ENCODE measurements at places on chromosomes 2 and 18. TPM values are rescaled to one million over a fixed set of nuclear protein-coding genes. Genes with fewer than 3 reads are reported as not detected.

The ERFE gene
- 0.98 TPM for total RNA-seq

The CACNB4 gene
- 17.7 TPM for total RNA-seq

The AQP12A gene
- total RNA-seq: not detected

The GPR55 gene
- total RNA-seq: 0.44 TPM

The ALPP gene
- not detected for total RNA-seq

The HOXD4 gene
- 1.9 TPM for total RNA-seq

The CD8B2 gene
- total RNA-seq: not detected

The REEP1 gene
- 1.3 TPM for total RNA-seq

The NYAP2 gene
- 0.15 TPM for total RNA-seq

The CRYGC gene
- total RNA-seq: not detected

The IER3IP1 gene
- total RNA-seq: 10.4 TPM

The ITPRIPL1 gene
- 6.9 TPM for total RNA-seq

The SNED1 gene
- 46.9 TPM for total RNA-seq

The PHOSPHO2 gene
- total RNA-seq: 16.2 TPM

The CDH2 gene
- 0.33 TPM for total RNA-seq

The CKAP2L gene
- total RNA-seq: 0.96 TPM

The ST6GAL2 gene
- total RNA-seq: not detected

The RHOB gene
- total RNA-seq: 772 TPM

The MYO3B gene
- total RNA-seq: 0.16 TPM

The HOXD10 gene
- 1.6 TPM for total RNA-seq

The MTA3 gene
- total RNA-seq: 49.2 TPM

GRCh38 chr2:31140151-31140550 lies 1.9 kb upstream of the GALNT14 start:
- DNase-seq: no peak

- DNase-seq: no peak
Measured at GRCh38 chr2:137420744-137421143, 543.5 kb upstream of the HNMT start.

- DNase-seq: no peak
Measured at GRCh38 chr2:201883606-201884369, 77.5 kb downstream of the CDK15 start.

DNA sequence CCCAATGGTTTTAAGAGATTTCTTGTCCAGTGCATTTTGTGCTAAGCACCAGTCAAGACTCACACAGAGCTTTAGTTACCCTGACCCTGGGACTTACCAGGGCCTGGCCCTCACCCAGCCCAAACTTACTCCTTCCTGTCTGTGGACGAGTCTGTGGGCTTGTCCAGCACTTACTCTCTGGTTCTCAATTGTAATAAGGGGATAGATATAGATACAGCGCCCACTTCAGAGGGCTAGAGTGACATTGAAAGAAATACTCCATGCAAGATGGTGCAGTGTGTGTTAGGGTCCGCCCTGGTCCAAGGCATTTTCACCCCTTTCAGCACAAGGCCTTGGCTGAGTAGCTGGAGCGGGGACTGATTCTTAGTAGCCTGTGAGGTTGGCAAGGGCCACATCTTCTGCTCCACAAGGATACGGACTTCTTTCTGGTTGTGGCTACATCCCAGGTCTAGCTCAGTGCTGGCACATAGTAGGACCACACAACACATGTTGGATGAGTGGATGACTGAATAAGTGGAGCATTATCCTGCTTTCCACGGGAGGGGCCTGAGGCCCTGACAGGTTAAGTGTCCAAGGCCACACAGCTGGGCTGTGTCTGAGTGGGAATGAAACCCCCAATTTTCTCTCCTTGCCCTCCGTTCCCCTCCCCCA lies 3.8 kb upstream of the ARID5A start:
- no peak for DNase-seq

- no peak for DNase-seq
Measured at GRCh38 chr2:239381709-239382134, 19.1 kb downstream of the HDAC4 start.

- no peak for DNase-seq
Measured at GRCh38 chr2:111143107-111143842, 22.6 kb downstream of the BCL2L11 start.

GRCh38 chr18:80191264-80191663 lies 56.0 kb downstream of the PARD6G start:
- no peak for DNase-seq

DNA sequence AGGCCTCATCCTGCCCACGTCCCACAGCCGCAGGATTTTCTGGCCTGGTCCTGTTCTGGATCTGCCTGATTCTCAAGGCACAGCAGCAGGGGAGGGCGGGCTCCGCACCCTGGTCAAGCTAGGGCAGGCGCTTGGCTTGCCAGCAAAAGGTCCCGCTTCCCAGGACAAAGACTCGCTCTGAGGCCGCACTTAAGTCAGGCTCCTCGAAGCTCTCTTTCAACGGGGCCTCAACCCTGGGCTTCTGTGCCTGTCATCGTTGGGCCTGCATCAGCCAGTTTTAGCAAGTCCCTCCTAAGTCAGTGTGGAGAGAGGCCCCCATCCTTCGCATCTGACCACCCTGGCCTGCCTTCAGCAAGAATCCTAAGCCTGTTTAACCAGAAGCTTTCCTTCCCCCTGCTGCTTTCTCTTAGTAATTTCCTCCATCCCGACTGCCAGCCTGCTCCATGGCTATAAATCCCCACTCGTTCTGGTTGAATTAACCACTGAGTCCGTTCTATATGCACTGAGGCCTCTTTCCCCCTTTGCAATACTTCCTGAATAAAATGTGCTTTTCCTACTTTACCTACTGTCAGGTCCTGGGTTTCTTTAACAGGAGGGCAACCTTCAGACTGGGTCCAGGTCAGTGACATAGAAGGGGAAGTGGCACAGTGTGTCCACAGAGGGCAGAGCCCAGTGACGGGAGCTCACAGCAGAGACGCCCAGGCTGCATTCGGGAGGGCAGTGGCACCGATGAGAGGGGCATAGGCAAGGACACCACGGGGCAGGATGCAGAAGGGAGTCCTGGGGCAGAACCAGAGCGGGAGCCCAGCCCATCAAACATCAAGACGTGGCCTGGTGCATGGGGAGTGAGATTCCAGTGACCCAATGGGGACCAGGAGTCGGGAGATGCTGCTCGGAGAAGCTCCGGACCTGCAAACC lies 62.7 kb downstream of the SP110 start:
- DNase-seq: no peak

DNA sequence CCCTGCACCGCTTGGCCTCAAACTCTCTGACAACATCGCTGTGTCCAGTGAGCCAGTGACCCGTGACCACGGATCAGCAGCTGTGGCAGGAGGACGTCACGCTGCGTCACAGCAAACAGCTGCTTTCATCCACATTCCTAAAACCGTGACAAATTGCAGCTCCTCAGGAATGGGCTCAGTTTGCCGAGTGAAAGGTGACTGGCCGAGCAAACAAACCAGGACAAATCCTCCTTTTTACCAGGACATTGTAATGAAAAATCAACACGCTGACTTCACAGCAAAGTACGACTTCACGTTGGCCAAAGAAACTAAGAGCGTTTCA lies 57.6 kb downstream of the PXDN start:
- no peak for DNase-seq

DNA sequence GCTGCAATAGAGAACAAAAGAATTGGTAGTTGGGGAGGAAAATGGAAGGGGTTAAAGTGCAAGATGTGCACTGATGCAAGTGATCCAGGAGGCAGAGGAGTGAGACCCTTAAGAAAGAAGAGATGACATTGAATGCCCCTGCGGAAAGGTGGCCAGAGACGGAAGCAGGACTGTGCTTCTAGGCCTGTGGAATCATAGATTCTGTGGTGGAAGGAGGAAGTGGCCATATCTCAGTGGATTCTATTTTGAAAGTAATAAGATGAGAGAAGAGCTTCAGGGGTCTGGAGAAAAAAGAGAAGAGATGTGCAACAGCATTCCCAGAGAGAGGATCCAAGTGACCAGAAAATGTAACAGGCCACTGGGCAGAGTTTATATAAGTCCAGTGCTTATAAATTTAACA lies 18.6 kb upstream of the GYPC start:
- no peak for DNase-seq

GRCh38 chr2:203661279-203661908 lies 45.0 kb upstream of the CD28 start:
- DNase-seq: no peak

GRCh38 chr2:190947711-190948251 lies 66.2 kb downstream of the STAT1 start:
- DNase-seq: no peak

- no peak for DNase-seq
Measured at GRCh38 chr2:32136097-32136496, 29.6 kb upstream of the SLC30A6 start.

GRCh38 chr18:5370332-5370731 lies 74.8 kb upstream of the ZBTB14 start:
- DNase-seq: no peak

DNA sequence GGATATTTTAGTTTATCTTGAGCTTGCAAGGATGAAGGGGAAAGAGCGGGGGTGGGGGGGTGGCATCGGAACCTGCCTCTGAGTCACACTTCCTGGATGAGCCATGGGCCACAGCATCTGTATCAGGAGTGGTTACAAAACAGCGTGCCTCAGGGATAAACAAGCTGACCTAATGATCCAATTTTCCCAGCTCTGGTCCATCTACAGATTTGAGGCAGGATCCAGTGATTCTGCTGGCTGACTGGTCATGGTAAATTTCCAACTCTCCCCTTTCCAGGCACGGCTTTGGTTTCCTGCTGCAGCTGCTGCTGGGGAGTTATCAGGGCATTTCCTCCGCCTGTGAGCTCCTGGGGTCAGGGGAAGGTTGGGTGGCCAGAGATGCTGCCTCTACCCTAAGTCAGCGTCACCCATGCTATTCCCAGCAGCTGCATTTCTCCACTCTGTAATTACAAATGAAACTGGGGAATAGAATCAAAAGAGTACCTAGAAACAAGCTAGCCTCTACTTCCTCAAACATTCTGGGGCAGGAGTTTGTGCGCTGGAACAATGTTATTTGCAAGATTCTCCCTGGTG lies 4.7 kb upstream of the HPCAL1 start:
- no peak for DNase-seq

DNA sequence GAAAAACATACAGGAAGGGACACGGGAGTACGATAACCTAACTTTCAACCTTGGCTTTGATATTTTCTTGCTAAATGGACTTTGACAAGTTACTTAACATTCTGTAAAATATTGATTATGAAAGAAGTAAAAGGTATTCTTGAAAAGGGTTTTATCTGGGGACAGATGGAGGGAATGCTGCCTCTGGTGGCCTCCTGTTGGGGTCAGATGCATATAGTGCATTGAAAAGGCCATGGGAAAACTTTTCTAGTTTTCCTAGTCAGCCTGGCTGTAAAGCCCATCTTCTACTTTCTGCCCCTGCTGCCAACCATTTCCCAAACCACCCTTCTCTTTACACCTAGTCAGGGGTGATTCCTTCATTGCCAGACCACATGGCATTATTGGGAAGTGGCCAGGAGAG lies 22.2 kb upstream of the MSTN start:
- no peak for DNase-seq

- no peak for DNase-seq
Measured at GRCh38 chr2:217325251-217325650, 465.4 kb upstream of the TNP1 start.

DNA sequence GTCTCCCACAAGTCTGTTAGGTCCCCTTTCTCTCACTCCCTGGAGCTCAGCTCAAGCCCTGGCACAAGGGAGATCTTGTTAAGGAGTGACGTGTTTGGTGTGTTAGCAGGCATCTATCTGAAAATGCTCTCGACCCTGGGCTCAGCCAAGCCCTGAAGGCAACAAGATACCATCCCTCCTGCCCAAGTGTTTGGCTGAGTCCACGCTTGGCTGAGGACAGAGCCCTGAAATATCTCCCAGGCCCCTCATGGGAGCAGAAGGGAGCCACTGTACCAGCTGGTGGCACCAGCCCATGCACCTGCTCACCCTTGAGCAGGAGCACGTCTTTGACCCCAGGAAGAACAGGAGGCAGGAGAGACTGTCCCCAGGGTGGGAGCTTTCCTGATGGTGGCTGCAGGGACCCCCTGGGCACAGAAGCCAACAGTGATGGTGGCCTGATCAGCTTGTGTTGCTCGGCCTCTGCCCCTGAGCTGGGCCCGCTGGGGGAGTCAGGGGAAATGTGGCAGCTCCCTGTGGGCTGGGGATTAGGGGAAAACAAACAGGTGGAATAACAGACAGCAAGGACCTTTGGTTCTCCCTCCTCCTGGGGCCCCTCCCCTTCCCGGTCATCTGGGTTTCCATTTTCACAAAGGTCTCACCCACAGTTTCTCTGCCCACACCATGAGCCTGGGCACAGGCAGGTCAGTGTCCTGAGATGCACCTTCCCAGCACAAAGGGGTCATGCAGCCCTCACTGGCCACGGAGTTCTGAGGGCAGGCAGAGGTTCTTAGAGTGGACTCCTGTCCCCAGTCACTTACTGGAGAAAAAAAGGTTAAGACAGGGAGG lies 91.6 kb downstream of the RHOB start:
- no peak for DNase-seq

DNA sequence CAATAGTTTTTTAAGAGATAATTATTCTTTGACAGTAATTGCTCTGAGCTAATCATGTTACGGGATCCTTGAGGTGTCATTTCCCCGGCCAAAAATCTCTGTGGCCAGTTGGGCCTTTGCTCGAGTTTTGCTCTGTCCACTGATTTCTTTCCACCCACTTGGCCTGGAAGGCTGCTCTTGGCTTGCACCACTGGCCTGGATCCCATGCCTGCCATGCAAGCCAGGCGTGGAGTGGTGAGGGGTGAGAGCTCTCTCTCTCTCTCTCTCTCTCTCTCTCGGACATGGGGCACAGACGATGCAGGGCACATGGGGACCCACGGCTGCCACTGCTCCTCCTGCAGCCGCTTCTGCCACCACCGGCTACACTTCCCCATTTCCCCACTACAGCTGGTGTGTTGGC lies 853.0 kb upstream of the GCFC2 start:
- DNase-seq: no peak

GRCh38 chr2:182763311-182763912 lies 47.4 kb downstream of the DNAJC10 start:
- DNase-seq: no peak

DNA sequence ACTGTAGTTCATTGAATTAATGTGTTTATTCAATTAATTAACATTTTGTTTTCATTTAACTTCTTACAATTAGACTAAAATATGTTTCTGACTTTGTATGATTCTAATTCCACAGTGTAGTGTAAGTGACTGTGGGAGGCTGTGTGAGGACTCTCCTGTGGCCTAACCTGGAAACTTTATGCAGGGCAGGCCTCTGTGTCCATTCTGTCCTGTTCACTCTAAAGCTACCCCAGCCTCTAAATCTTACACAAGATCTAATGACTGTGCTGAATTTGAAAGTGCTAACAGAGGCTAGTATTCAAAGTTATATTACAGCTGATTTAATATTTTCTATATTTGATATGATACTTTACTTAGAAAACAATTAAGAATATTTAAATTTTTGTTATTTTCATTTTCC lies 270.5 kb upstream of the CDH19 start:
- DNase-seq: no peak

- no peak for DNase-seq
Measured at GRCh38 chr2:218896501-218897393, 16.1 kb downstream of the WNT10A start.

- DNase-seq: no peak
Measured at GRCh38 chr2:116132833-116133232, 1681.7 kb upstream of the DDX18 start.
